ENCODE measurements at places on chromosomes 4 and X.

- no peak for DNase-seq
Measured at GRCh38 chr4:104811727-104812126, 317.0 kb upstream of the CXXC4 start.

DNA sequence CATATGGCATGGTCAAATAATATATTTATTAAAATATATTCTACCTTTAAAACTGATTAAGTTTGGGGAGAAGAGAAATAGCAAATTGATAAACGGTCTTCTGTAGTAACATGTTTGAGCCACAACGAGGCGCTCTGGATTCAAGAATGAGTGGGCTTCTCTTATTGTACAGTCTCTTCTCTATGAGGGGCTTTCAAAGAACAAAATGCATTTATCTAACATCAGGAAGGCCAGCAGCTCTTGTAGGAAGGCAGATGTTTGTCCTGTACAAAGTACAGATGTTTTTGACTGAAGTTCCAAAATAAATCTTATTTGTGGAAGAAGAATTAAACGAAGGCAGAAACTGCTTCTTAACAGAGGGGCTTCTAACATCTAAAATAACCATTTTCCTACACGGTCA, 153.6 kb downstream of the RASL11B start:
- DNase-seq: no peak

- DNase-seq: no peak
Measured at GRCh38 chrX:132831336-132831973, 127.0 kb downstream of the HS6ST2 start.

DNA sequence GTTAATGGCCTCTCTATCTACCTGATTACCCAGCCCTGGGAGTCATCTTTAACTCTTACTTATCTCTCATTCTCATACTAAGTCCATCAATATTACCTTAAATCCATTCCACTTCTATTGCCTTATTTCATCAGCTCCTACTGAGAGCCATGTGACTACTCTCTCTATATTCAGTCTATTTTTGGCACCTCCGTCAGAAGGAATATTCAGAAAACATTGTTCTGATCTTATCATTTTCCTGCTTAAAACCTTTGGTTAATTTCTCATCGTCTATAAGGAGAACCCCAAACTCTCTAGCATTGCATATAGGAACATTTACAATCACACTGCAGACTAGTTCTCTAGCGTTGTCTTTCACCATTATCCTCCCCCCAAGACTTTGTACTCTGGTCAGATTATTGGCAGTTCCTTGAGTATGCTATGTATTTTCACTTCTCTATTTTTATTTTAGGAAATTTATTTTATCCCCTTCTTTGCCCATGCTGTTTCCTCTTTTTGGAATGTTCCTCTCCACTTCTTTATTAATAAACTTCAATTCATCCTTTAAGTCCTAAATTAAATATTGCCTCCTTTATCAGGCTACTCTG, 13.7 kb upstream of the AMMECR1 start:
- no peak for DNase-seq

DNA sequence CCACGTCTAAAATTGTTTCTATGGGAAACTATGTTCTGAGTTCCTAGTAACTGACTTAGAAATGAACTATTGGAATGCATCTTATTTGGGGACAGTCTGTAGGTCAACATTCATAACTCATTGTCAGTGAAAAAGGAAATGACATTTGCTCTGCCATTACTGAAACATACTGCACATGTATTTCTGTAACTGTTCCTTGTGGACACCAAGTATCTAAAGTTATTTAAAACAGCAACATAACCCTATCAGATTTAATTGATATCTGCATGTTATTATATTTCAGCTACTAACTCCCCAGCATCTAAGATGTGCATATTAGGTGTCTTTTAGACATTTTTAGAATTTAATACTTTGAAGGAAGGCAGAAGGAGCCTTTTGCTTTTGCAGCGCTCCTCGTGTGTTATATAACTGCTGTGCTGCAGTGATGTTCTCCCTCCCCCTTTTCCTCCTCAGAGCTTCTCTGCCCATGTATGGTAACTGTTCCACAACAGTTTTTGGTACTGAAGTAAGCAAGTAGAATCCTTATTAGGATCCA, 37.2 kb upstream of the TMEM131L start:
- DNase-seq: no peak

DNA sequence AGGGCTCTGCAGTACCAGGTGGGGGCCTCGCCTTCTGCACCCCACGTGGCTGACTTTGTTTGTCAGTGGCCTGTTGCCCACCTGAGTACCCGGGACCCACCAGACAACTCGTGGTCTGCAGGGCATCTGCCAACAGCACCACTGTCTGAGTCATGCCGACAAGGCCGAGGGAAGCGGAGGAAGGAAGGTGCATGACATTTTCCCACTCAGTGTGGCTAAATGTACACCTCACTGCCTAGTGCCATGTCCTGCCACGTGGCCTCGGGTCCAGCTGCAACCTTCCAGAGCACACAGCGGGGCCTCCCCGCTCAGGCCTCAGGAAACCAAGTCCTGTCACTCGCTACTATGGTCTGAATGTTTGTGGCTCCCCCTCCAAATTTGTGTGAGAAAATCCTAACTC, 22.1 kb downstream of the ABLIM2 start:
- no peak for DNase-seq

DNA sequence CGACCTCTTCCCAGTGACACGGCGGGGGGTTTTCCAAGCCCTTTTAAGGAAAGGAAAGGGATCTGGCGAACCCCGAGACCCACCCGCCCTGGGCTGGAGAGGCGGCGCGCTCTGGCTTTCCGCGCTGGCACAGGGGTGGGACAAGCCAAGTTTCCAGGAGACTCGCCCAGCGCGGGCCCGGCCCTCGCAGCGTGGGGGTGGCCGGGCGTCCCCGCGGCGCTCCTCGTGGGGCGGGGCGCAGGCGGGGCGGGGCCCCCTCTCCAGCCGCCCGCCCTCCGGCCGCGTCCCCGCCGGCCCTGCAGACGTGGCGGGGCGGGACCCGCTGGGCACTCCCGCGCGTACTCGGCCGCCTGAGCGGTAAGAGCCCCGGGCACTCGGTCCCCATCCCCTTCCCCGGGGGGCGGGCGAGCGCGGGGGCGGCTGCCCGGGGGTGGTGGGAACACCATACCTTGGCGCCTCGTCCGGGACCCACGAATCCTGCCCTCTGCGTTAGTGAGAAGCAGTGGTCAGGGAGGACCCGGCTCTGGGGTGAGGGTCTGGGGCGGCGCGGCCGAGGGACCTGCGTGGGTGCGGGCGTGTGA, at the start of gene FAM114A1:
FAM114A1 (plus strand) TSS at position 329 of the 581 bp plus-strand sequence. CDS start 10,273 bp downstream, outside the sequence.
- no peak for DNase-seq

- no peak for DNase-seq
Measured at GRCh38 chr4:171583790-171584189, 229.4 kb upstream of the GALNTL6 start.

GRCh38 chr4:112910109-112910736, 139.2 kb upstream of the ANK2 start:
- DNase-seq: no peak

- no peak for DNase-seq
Measured at GRCh38 chr4:53981567-53981966, 82.8 kb downstream of the CHIC2 start.

- DNase-seq: no peak
Measured at GRCh38 chr4:182745237-182745636, 171.9 kb downstream of the DCTD start.

GRCh38 chr4:27484216-27484615, 623.6 kb downstream of the STIM2 start:
- no peak for DNase-seq

DNA sequence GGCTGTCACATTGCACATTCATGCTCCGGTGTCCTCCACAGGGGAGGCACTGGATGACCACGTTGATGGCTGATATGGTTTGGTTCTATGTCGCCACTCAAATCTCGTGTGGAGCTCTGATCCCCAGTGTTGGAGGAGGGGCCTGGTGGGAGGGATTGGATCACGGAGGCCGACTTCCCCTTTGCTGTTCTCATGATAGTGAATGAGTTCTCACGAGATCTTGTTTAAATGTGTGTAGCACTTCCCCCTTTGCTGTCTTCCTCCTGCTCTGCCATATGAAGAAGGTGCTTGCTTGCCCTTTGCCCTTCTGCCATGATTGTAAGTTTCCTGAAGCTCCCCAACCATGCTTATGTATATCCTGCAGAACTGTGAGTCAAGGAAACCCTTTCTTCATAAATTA, 22.3 kb upstream of the NAT8L start:
- no peak for DNase-seq

DNA sequence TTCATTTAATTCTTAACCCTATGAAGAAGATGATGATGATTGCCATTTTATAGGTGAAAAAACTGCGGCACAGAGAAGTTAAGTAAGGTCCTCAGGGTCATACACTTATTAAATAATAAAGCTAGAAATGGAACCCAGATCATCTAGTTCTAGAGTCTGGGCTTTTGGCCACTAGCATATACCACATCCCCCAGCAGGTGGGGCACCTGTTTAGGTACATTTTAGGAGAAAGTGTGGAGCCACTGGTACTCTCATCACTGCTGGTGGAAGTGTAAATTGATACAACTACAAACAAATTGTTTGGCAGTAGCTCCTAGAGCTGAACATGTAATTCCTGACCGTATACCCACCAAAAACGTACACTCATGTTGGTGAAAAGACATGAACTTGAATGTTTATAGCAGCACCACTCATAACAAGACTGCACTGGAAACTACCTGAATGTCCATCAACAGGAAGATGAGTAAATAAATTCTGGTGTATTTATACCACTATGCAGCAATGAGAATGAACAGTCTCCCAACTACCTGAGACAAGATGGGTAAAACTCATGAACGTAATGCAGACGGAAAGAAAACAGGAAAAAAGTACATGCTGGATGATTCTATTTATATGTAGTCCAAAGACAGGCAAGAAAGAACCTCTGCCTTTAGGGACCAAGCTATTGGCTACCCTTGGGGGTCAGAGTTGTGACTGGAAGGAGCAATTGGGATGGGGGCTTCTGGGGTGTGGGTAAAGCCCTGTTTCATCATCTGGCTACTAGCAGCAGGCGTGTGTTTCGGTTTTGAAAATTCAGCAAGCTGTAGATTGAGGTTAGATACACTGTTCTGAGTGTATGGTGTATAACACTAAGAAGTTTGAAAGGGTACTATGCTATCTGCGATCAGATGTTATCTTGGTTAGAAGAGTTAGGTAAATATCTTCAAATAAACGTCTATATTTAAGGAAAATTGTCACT, 72.3 kb upstream of the ADGRG2 start:
- DNase-seq: no peak

DNA sequence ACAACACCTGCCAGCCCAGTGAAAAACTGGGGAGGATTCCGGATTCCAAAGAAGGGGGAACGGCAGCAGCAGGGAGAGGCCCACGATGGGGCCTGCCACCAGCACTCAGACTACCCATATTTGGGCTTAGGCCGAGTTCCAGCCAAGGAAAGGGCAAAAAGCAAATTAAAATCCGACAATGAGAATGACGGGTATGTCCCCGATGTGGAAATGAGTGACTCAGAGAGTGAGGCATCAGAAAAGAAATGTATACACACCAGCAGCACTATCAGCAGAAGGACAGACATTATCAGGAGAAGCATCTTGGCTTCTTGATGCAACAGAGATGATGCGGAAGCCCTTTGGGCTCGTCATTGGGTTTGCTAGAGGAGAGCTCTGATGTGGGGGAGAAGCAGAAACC, 62.4 kb downstream of the JADE1 start:
- no peak for DNase-seq
